ENCODE measurements at places on chromosomes 7 and 10.

DNA sequence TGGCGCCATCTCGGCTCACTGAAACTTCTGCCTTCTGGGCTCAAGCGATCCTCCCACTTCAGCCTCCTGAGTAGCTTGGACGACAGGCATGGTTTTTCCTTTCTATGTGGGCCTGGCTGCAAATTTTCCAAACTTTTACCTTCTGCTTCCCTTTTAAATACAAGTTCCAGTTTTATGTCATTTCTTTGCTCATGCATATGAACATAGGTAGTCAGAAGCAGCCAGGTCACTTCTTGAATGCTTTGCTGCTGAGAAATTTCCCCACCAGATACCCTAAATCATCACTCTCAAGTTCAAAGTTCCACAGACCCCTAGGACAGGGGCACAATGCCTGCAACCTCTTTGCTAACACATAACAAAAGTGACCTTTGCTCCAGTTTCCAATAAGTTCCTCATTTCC lies 21.6 kb upstream of the RPEL1 start:
- DNase-seq, result no peak

GRCh38 chr7:97174303-97174702 lies 56.8 kb downstream of the SDHAF3 start:
- DNase-seq, result no peak

DNA sequence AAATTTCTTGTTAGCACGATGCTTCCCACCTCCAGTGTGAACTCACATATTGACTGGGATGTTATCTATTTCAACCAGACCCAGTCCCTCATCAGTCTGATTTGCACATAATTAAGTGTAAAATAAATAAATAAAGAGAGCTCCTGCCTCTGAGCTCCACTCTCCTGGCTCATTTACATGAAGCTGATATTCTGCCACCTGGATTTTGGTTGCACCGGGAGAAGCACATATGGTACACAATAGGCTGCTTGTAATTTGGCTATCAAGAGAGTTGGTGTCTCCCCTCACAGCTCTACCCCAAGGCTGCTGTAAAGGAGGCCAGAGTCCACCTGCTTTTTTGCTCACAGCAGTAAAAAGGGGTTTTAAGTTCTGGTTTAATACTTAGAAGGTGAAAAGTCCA lies 610.5 kb downstream of the KCNMA1 start:
- no peak for DNase-seq

DNA sequence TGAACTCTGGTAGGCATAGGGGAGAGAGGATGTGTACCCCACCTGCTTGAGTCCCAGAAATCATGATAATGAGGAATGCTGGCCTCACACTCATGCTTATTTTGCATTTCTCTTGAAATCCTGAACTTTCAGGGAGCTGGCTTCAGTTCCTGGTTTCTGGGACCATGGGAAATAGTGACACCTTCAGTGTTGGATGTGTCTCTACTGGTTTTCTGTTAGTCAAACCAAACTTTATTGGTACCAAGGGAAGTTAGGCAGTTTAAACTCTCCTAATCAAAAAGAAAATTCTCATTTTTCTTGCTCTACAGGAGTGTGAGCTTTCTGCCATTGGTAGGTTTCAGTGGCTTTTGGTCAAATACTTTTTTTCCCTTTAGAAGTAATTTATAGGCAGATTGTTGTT lies 11.8 kb upstream of the PCGF5 start:
- DNase-seq, result no peak

DNA sequence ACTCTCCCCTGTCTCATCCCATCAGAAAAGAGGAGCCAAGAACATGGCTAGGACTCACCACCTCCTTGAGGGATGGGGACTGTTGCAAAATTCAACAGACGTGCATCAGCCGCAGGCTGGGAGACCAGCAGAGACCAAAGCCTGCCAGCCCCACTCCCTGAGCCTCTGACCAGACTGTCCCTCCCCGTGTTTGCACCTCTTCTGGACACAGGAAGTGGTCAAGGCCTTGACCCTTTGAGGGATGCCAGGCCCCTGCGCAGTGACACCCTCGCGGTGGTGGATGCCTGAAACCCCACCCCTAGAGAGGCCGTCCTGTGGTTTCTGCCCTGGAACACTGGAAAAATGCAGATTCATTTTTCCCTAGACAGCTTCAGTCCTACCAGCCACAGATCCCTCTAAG lies 128.4 kb upstream of the TCF7L2 start:
- DNase-seq, result no peak

- no peak for DNase-seq
Measured at GRCh38 chr10:23413629-23414089, 25.2 kb upstream of the OTUD1 start.

DNA sequence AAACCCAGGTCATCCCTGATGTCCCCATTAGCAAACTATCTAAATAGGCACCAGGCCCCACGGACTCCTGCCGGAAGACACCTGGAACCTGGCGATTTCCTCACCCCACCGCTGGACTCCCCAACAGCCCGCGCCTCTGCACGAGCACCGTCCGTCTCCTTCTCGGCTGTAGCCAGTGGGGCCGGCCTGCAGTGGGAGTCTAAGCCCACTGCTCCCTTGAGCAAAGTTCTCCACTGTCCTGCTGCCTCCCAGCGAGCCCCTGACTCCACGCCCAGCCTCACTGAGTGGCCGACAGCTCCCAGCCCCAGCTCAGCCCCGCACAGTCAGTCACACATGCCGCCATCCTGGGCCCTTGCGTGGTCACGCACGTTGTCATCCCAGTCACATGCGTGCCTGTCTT lies 211.3 kb upstream of the PPP2R2D start:
- no peak for DNase-seq

DNA sequence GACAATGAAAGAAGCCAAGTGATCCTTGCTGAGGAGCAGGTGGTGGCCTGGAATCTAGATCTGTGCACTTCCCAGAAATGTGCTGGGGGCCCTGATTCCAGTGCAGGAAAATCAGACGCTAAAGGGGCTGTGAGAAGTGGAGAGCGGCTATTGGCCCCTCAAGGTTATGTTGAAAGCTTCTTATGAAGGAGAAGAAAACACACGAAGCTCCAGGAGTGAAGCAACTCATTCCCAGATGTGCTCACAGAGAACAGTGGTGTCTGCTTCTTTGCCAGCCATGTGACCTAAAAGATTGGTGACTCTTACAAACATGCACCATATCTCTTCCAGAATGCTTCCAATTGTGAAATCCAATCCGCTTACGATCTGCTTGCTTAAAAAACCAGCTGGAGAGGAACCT lies 679.3 kb upstream of the IGFBP3 start:
- DNase-seq, result no peak

DNA sequence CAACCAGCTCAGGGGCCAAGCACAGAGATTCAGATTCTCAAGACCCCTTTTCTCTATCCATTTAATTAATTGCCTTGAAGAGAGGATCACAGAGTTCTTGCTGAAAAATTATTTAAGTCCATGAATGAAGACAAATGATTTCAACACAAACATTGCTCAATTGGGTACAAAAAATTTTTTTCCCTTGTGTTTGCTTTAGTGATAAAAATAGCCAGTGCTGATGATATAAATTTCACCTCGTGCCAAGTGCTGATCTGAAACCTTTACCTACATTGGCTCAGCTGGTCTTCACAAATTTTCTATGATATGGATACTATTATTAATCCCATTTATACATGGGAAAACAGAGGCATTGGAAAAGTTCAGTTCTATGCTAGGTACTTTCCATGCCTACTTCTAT lies 377.1 kb downstream of the NRG3 start:
- no peak for DNase-seq

- DNase-seq, result no peak
Measured at GRCh38 chr10:77636282-77636966, 1.2 kb downstream of the KCNMA1 start.

GRCh38 chr10:70298393-70298792 lies 14.6 kb upstream of the NPFFR1 start:
- no peak for DNase-seq

- no peak for DNase-seq
Measured at GRCh38 chr7:40297741-40298311, 163.0 kb downstream of the SUGCT start.

DNA sequence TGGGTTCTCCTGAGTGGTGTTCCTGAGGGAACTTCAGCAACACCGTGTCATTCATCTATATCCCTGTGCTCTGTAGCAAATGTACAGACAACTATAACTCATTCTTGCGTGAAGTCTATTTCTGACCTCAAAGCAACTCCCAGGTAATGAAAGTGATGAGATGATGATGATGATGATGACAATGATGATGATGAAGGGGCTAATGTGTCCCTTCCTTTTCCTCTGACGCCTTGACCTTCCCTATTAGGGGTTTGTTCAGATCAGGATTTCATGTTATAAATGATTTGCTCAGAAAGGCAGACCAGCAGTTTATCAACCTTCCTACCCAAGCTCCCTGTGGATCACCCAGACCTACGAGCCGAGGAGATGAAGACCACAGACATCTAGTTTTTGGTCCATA lies 136.9 kb downstream of the FGFR2 start:
- DNase-seq, result no peak

DNA sequence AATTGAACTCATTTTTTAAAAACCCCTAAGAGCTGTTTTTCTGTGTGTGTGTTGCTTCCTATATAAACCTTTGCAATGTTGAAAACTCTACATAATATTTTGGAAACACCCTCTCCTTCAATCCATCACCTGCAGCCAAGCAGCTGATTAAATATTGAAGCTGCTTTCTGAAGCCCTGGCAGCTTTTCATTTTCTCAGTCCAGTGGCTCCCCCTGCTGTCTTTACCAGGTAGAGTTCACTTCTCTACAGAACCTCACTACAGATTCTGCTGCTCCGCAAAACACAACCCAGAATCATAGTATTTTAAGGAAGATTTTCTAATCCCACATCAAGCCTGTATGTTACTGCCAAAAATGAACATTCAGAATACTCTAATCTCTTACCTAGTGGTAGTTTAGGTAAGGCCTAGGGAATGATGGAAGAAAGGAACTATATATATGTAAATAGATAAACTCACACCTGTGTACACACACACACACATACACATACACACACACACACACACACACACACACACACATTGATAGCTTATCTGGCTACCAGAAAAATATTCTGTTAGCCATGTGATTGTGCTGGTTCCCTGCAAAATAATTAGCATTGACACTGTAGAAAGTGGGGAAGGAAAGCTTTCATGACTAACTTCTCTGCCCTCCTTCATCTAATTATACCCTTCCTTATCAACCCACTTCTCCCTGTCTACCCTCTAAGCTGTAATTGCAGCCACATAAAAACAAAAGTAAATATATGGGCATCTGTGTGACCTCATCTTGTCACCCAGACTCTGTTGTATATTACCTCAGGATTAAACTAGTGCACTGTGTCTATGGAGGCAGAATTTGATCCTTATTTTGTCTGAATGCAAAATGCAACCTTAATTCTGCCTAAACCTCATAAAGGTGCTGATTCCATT lies 229.5 kb upstream of the FZD1 start:
- DNase-seq, result no peak

DNA sequence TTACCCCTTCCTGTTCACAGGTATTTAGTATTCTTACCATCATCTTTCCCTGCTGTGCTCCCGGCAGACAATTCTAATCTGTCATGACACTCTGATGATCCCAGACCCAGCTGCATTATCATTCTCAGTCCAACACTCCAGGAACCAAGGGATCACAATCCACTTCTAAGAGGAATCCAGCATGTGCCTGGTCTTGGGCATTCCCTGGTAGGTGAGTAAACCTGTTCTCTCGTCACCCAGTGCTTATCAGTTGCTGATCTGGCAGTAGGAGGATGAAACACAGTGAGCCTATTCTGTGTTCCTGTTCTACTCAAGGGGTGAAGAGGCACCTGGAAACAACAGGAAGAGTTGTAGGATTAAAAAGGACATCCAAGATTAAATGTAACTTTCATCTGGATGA lies 1.3 kb upstream of the DMBT1 start:
- DNase-seq, result no peak

DNA sequence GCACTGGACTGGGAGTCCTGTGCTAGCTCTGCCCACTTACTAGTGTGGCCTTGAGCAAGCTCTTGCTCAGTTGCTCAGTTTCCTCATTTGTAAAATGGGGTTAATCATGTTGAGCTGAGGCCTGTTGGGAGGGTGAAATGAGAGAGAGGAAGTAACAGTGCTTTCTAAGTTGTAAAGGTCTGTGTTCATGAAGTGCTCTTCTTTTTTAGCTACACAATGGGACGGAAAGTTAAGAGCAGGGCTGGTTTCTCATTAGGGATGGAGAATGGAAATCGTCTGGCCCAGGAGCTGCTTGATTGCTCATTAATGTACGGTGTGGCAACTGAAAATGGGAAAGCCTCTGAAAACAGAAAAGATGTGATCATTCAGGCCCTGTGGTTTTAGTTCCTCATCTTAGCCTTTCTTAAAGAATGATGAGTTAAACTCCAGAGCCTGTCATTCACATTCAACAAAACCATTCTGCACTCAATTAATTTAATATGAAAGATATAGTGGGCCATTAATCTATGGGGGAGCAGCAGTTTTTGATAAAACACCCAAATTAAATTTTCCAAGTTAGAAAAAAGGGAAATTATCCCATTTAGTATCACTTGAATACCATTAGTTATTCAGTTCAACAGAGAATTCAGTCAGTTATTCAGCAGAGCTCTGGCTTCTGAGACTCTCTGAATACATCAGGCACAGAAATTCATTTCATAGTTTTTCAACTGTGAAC lies 60.5 kb downstream of the SH2D4B start:
- no peak for DNase-seq

- no peak for DNase-seq
Measured at GRCh38 chr7:25870574-25870973, 281.4 kb upstream of the NFE2L3 start.

- DNase-seq, result no peak
Measured at GRCh38 chr7:26159243-26159642, 7.2 kb downstream of the NFE2L3 start.

- no peak for DNase-seq
Measured at GRCh38 chr10:78805176-78805575, 263.6 kb upstream of the ZMIZ1 start.

GRCh38 chr7:134302120-134302519 lies 14.6 kb downstream of the SLC35B4 start:
- no peak for DNase-seq

DNA sequence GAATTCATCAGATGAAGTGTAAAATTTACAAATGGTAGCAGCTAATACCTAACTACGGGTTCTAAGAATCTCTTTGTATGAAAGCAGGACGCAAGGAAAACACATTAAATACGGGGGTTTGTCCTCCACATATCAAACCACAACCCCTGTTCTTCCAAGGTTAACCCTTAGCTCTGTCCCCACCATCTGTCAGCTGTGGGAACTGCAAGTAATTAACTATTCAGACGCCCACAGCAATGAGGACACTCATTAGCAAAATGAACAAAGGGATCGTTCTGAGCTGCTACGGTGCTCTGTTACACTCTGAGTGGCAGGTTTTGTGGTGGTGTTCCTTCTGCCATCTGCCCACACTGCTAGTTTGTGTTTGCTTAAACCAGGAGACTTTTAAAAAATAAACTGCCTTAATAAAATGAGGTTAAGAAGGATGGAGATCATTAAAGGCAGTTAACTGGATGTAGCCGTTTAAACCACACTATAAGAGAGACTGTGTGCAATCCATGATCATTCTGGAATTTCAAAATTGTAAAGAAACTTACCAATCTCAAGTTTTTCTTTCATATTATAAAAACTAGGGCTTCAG lies 51.4 kb downstream of the C10orf67 start:
- no peak for DNase-seq

- no peak for DNase-seq
Measured at GRCh38 chr7:21086688-21087087, 300.0 kb upstream of the SP8 start.
